Right lung (tissue), 10 donors: ENCODE measurements at places on chromosomes 11 and 22. TPM values are rescaled to one million over a fixed set of nuclear protein-coding genes. Genes with fewer than 3 reads are reported as not detected.

DNA sequence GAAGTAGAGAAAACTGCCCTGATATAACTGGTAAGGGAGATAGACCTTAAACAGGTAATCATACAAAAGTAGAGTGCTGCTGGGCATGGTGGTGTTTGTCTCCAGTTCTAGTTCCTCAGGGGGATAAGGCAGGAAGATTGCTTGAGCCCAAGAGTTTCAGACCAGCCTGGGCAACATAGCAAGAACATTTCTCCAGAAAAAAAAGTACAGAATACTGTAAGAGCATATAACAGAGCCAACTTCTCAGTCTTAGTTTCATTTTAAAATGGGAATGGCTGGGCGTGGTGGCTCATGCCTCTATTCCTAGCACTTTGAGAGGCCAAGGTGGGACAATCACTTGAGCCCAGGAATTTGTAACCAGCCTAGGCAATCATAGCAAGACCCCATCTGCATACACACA, 4.5 kb upstream of the RHOG start:
- DNase-seq: no peak

- DNase-seq: no peak
Observed at GRCh38 chr22:37518509-37519267, 527 bp downstream of the CARD10 start.

DNA sequence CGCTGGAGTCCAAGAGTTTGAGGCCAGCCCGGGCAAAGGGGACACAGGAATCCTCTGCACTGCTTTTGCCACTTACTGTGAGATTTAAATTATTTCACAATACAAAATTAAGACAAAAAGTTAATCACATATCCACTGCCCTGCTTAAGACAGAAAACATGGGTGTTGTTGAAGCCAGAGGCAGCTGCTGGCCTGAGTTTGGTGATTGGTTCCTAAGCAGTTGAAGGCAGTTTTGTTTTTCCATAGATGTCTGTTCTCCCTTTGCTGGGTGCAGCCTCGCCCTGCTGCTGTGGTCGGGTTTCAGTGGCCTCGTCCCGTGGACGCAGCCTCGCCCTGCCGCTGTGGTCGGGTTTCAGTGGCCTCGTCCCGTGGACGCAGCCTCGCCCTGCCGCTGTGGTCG, 70.2 kb upstream of the PPP6R3 start:
- DNase-seq: no peak

- DNase-seq: no peak
Observed at GRCh38 chr11:128867277-128867676, at the start of gene KCNJ1. KCNJ1 (minus strand) TSS chr11:128867296; CDS start chr11:128840243, 27,053 bp downstream.

GRCh38 chr11:121144723-121145122, 43.7 kb downstream of the TECTA start:
- DNase-seq: no peak

DNA sequence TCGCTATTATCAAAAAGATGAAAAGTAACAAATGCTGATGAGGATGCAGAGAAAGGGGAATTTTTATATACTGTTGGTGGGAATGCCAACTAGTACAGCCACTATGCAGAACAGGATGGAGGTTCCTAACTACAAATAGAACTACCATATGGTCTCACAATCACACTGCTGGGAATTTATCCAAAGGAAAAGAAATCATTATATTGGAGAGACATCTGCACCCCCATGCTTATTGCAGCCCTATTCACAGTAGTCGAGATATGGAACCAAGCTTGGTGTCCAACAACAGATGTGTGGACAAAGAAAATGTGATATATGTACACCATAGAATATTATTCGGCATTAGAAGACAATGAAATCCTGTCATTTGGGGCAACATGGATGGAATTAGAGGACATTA, 19.6 kb upstream of the POU2AF2 start:
- DNase-seq: no peak

DNA sequence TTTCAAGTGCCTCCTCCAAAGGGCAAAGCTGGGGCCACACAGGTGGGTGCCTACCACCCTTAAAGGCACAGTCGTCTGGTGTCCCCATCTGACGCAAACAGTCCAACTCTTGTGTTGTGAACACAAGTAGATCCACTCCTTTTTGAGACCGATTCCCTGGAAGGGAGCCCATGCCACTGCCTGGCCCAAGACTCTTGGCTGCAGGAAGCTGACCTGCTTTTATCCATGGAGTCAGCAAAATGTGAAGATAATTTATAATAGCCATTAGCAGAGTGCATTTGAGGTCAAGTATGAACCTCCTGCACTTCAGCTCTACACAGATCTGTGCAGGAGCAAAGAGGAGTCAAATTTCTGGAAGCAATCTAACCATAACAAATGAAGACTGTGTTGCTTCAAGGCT, 68.5 kb downstream of the ADM start:
- DNase-seq: no peak

GRCh38 chr11:46389450-46390330, 1.9 kb downstream of the CHRM4 start:
- DNase-seq: peak; percentile 56

GRCh38 chr11:125404157-125404810, 91.8 kb downstream of the FEZ1 start:
- peak; percentile 35 for DNase-seq

DNA sequence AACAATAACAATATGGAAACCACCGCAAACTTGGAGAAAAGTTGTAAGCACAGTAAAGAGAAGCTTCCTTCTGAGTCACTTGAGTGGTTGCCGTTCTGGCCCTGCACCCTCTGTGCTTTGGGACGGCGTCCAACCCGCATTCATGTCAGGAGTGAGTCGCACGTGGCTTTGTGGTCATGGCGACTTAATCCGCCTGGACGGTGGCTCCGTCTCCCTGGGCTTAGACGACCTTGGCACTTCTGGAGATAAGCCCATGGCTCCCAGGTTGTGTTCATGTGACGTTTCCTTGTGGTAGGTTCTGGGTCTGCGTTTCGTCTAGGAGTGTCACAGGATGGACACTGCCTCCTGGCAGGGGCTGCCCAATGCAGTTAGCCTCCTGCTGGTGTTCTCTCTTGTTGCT, 40.5 kb downstream of the TPCN2 start:
- no peak for DNase-seq

DNA sequence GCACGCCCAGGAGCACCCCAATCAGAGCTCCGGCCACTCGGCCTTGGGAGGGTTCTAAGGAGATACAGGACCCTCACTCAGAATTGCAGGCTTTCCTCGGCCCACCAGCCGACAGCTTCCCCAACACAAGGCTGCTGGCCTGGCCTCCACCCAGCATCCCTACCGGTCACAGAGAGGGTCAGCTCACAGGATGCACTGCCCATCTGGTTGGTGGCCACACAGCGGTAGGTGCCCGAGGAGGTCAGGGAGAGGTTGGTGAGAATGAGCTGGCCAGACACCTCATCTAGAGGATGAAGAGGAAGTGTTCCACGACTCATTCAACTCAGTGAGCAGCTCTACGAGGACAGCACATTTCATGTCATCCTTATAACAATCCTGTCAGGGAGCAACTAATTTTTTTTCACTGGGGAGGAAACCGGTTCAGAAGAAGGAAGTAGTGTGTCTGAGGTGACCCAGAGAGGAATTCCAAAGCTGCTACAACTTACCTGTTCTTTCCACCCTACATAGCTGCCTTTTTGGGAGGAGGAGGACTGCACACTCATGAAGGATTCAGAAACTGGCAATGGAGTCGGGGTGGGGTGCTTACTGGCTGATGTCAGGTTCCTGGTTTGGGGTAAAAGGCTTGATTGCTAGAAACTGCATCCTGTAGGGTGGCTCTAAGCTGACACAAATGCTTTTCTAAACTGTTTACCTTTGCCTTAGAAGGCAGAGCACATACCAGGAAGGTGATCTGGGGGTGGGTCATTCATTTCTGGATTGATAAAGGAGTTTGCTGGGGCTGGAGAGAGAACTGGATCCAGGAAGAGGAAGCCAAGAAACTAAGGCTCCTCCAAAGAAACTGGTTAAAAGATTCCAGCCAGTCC, 3.3 kb downstream of the VSIG2 start:
- DNase-seq: no peak

GRCh38 chr11:36431429-36432092, 78.5 kb downstream of the TRAF6 start:
- no peak for DNase-seq

DNA sequence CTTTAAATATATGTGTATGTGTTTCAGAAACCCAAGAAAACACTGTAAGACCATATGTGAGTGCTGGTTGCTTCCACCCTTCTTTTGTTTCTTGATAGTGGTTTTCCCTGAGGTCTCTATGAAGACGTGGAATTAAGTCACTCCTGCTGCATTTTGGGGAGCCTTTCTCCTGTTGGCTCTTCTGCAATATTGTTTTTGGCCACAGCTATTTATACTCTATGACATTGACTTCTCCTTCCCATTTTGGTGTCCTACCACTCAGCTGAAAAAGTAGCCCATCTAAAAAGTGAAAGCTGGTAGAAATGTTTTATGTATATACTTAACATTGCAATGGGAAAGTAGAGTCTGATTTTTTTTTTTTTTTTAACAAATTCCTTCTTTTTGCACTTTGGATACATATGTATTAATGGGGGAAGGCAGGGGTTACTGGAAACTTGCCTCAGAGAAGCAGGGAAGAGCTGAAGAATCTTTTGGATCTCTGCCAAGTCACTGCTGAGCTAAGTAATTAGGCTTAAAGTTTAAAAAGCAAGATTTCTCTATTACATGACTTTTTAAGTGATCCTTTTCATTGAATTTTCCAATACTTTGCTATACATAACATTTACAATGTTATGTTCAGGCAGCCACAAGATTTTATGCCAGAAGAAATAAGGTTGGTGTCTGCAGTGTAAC, 1.8 kb downstream of the TTC17 start:
- no peak for DNase-seq

GRCh38 chr11:17543574-17544180, 539 bp downstream of the USH1C start:
- DNase-seq: no peak

MIOX gene
- polyA plus RNA-seq: 0.08 TPM

KREMEN1 gene
- polyA plus RNA-seq: 43.9 TPM

OR2D2 gene
- polyA plus RNA-seq: not detected

RIMBP3C gene
- 0.26 TPM for polyA plus RNA-seq

POLD4 gene
- 40.2 TPM for polyA plus RNA-seq

TANGO2 gene
- 13.5 TPM for polyA plus RNA-seq

SAA1 gene
- not detected for polyA plus RNA-seq
